ENCODE measurements at places on chromosomes 6 and 20. TPM values are rescaled to one million over a fixed set of nuclear protein-coding genes. Genes with fewer than 3 reads are reported as not detected.

The GABRR1 gene
- total RNA-seq, result not detected

The GRIK2 gene
- total RNA-seq, result not detected

The PKIB gene
- not detected for total RNA-seq

GRCh38 chr6:12331474-12331873 lies 41.3 kb downstream of the EDN1 start:
- DNase-seq, result no peak

DNA sequence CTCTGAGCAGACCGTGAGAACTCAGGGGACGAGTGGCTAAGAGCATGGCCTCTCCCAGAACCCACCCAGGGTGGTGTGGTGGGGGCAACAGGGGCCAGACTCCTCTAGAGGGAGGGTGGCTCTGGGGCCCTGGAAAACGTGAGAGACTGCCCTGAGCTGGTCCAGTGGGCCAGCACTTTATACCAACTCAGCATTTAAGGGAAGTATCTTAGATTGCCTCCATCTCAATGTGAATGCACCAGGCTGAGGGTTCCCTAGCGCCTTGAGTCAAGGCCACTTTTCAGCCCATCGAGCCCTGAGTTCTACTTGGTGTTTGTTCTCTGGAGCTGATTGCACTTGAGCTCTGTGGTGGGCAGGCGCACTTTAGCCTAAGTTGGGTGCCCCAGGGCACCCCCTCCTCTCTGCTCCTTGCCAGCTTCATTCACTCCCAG lies 42.0 kb upstream of the IRF4 start:
- DNase-seq, result no peak

DNA sequence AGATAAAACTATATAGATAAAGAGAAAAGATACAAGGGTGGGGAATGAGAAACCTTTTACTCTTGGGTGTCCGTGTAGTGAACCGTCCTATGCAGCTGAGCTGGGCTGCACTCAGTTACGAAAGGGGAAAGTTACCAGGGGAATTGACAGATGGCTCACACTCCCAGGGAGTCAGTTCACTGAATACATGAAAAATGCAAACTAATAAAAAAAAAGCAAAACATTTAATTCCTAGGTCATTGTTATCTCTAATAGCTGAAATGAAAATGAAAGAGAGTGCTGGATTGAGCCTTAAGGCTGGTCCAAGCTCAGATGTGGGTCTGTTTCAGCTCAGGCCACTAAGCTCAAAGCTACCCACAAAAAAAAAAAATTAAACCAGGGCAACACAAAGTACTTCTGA lies 138.0 kb downstream of the THBS2 start:
- no peak for DNase-seq

- DNase-seq, result no peak
Measured at GRCh38 chr6:378090-378957, 13.2 kb upstream of the IRF4 start.

DNA sequence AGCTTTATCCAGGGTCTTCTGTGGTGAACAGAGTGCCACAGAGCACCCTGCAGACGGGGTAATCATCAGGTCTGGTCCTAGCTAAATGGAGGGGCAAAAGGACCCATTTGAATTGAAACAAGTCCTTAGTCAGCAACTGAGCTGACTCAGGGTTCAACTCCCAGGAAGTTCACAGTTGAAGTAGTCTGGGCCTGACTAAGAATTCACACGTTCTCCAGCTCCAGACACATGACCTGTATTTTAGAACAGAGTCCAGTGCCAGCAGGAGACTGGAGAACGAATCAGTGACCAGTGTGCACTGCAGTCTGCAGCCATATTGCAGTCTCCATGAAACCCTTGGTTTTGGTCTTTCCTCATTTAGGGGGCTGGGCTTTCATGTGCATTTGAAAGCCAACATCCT lies 85.2 kb downstream of the ELOVL4 start:
- DNase-seq, result no peak

DNA sequence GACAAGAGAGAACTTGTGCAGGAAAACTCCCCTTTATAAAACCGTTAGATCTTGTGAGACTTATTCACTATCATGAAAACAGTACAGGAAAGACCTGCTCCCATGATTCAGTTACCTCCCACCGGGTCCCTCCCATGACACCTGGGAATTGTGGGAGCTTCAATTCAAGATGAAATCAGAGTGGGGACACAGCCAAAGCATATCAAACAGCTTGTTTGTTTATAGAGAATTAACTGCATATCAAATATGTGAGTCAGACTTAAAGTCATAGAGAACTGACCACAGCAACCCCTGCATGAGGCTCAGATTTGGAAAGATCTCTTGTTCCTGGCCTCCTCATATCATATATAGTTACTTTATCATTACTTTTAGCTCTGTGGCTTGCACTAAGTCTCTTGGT lies 29.1 kb upstream of the HDAC2 start:
- DNase-seq, result no peak

GRCh38 chr6:92534109-92534508 lies 885.2 kb downstream of the EPHA7 start:
- DNase-seq, result no peak

- DNase-seq, result peak; percentile 69
Measured at GRCh38 chr6:161152907-161153662, 120.8 kb downstream of the AGPAT4 start.

- no peak for DNase-seq
Measured at GRCh38 chr6:140485740-140486449, 1111.4 kb upstream of the CITED2 start.
